ENCODE measurements at places on chromosomes 1 and 21.

- DNase-seq: peak; percentile 37
Observed at GRCh38 chr1:205199090-205199930, 12.2 kb downstream of the DSTYK start.

DNA sequence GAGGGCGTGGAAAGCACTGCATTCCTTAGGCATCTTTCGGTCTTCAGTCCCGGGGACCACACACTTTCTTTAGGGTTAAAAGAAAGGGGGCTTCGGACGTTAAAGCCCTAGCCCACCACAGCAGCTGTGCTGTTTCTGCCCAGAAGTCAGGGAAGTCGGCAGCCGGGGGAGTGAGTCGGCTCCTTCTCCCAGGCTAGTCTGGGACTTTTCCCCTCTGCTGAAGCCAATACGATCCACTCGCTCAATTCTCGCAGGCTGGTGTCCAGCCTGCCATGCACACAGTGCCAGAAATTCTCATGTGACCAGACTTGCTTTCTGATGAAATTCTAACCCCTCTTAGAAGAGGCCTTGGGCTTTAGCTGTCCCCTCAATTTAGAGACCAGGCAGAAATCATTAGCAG, 67.7 kb downstream of the BCAR3 start:
- no peak for DNase-seq

DNA sequence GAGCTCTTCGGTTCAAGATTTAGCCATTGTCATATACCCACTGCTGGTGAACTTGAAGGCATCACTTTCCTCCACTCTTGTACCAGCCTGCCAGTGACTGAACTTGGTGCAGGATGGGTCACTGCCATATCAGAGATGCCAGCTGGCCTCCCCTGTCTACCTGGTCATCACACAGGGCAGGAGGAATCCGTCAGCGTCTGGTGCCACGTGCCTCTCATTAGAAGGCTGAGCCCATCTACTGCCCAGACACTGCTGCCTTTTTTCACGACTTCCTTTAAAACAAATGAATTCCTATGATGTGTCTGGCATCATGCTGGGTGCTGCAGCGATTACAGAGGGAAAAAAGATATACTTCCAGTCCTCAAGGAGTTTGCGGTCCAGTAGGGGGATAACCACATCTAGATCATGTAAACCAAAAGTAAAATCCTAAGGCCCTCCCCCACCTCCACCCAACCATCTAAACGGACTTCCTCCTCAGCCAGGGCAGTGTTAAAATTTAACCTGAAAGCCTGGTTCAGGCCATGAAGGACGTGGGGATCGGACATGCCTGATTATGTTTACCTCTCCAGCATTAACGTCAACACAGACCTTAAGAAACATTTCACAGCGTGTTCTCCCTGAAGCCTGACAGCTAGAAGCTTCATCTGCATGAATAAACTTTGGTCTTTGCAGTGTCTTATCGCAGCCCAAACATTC, 29.2 kb upstream of the PDE9A start:
- no peak for DNase-seq

DNA sequence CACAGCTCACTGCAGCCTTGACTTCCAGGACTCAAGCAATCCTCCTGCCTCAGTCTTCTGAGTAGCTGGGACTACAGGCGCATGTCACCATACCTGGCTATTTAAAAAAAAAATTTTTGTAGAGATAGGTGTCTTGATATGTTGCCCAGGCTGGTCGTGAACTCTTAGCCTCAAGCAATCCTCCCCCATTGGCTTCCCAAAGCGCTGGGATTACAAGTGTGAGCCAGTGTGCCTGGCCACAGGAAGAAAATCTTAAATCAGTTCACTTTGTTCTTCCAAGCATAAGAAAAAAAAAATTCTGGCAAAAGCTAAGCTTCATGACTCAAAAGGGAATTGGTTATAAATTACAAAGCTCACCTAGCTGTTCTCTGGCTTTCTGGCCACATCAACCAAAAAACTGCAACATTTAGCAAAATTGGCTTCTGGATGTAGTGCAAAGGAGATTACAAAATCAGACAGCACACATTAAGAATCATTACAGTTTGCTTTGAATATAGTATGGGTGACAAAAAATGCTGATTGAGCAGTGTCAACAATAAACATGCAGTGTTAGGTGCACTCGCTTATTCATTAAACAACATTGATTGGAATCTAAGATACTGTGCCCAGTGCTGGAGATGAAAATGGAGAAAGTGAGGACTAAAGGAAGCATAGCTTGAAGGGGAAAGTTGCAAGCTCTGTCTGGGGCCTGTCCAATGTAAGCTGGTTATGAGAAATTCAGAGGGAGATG, 76.7 kb downstream of the KCTD3 start:
- DNase-seq: no peak

- DNase-seq: no peak
Observed at GRCh38 chr21:16538405-16538804, 808.6 kb downstream of the USP25 start.

DNA sequence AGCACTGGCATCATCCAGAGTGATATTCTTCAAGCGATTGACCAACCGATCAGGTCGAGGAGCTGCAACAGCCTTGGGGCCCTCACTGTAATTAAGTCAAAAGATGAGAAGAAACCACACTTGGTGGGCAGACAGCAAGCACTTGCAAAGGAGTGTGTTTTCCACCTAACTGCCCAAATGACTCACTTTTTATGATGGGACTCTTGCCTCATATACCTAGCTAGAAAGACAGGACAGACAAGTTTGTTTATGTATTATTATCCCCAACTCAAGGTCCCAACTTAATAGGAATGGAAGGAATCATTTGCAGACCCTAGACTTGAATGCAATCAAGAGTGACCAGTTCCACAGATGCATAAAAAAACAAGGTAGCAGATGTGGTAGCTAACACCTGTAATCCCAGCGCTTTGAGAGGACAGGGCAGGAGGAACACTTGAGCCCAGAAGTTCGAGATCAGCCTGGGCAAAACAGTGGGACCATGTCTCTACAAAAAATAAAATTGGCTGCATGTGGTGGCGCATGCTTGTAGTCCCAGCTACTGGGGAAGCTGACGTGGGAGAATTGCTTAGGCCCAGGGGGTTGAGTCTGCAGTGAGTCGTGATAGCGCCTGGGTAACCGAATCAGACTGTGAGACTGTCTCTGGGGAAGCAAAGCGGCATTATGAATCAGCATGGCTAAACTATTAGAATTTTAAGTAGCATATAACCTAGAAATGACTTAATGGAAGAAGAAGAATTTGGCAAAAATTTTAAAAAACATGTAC, 2.3 kb upstream of the NRAS start:
- DNase-seq: peak; percentile 16

- DNase-seq: no peak
Observed at GRCh38 chr1:25575191-25575590, 31.8 kb downstream of the LDLRAP1 start.

GRCh38 chr1:56385314-56385713, 194.0 kb downstream of the PLPP3 start:
- DNase-seq: no peak

- DNase-seq: no peak
Observed at GRCh38 chr1:161185732-161186311, 8.5 kb upstream of the B4GALT3 start.

DNA sequence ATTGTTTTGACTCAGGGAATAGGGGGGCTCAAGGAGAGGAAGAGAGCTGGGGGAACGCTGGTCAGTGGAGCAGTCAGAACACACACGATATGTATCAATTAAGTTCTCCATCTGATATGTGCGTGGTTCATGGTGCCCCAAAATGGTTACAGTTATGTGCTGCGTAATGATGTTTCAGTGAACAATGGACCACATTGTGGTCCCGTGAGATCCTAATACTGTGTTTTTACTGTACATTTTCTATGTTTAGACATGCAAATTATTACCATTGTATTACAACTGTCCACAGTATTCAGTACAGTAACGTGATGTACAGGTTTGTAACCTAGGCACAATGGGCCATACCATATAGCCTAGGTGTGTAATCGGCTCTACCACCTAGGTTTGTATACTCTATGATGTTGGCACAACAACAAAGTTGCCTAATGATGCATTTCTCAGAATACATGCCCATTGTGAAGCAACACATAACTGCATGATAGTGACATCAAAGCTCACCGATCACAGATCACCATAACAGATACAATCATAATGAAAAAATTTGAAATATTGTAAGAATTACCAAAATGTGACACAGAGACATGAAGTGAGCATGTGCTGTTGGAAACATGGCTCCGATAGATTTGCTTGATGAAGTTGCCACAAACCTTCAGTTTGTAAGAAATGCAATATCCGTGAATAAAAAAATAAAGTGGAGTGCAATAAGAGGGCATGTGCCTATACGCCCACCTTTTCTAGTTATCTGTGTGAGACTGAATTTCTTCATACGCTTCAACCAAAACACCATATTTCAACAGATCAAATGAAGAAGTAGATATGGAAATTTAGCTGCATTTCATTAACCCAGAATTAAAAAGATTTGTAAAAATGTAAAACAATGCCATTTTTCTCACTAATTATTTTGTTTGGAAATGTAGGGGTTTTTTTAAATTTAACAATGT, 14.8 kb upstream of the TMEM54 start:
- DNase-seq: no peak

DNA sequence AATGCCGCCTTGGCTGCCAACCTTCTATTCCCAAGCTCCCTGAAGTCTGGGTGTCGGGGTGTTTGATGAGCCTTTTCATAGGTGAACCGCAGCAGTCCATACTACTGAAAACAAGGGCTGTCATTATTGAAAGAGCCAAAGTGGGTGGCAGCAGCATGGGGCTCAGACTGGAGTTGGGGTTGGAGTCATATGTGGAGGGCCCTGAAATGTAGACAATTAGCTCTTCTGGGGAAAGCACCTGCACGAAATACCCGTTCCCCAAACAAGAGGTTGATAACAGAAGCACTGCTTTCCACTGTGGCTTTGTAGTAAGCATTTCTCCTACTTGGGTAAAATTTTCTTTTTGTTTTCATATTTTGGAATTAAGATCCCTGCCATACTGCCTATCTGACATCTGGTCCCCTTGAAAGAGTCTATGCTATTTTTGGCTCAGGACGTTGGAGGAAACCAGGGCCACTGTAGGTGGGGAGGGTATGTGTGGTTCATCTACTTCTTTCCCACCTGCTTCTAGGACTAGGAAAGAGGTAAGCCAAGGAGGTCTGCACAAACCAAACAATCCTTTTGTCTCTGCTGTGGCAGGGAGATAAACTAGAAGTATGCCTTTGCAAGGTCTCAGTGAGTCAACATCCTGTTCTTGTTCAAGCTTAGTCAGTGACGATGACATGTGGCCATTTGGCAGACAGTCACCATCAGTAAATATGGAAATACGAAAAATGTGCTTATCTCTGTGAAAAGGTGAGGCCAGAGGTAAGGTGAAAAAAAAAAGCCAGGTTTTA, 197.0 kb upstream of the UBE2U start:
- no peak for DNase-seq

DNA sequence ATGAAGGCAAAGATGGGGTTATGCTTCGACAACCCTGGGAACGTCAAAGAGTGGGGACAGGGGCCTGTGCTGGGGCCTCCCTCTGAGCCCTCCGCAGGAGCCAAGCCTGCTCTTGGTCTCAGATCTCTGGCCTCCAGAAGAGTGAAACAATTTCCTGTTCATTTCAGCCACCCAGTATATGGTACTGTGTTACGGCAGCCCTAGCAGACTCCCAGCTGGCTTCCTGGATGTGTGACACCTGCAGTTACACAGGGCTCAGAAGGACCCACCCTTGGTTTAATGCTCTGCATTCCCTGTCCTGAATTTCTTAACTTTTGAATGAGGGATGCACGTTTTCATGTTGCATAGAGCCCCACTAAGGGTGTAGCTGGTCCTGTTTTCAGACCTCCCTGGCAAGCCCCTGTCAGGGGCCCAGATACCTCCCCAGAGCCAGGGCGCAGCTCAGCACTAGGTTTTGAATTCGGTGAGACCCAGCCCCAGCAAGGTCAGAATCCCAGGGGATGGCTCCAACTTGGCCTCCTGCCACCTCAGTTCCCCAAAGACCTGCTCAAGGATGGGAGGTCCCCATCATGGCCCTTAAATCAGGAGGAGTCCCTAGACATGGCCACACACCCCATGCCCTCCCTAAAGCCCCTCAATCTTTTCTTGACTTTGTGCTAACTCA, 79.0 kb upstream of the IFFO2 start:
- DNase-seq: no peak

DNA sequence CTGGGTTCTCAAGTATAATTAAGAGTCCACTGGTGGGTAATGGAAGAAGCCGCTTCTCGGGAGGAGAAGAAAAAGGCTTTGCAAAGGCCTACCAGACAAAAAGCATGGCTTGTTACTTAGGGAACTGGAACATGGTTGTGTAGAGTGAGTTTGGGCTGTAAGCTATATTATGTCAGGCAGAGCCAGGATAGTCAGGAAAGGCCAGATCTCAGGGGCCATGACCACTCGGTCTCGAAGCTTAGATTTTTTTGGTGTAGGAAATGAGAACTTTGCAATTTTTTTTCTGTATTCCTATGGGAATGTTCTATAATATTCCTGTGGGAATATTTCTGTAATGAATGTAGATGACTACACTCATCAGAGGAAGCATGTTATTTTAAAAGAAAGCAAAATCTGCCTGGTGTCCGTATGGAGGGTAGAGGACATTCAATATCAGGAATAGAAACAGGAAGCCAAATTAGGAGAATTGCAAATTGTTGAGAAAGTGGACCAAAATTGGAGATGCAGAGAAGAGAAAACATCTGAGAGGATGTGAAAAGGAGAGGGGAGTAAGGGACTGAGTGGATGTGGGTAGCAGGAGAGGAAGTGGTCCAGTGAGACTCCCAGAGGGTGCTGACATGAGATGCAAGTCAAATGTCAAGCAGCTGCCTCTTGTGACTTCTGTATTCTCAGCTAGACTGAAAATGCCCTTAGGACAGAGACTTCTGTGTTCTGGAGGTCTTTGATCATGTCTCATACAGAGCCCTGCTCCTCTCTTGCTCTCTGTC, 45.2 kb upstream of the HAO2 start:
- DNase-seq: no peak

GRCh38 chr1:240475832-240476231, 136.1 kb downstream of the GREM2 start:
- DNase-seq: no peak

- peak; percentile 21 for DNase-seq
Observed at GRCh38 chr1:228646717-228647522, 88.4 kb upstream of the RHOU start.

Data from activated T-cell treated with anti-CD3 and anti-CD28 coated beads for 24 hours (primary cell).